ENCODE measurements at places on chromosomes 11 and 22.

- DNase-seq: no peak
Observed at GRCh38 chr11:68803766-68804165, 38.0 kb downstream of the CPT1A start.

- no peak for DNase-seq
Observed at GRCh38 chr11:95660038-95660437, 129.5 kb downstream of the FAM76B start.

GRCh38 chr11:108468478-108468864 is 1.1 kb upstream of the C11orf65 start:
- no peak for DNase-seq

- DNase-seq: no peak
Observed at GRCh38 chr11:103887001-103887658, 149.3 kb upstream of the DDI1 start.

GRCh38 chr11:65873318-65874156 is 937 bp upstream of the EFEMP2 start:
- DNase-seq: peak; percentile 97

GRCh38 chr11:101327908-101328307 is 198.3 kb upstream of the PGR start:
- DNase-seq: no peak

Data from HuH-7 (cell line).